Stimulated activated CD8-positive, alpha-beta memory T cell treated with anti-CD3 and anti-CD28 coated beads, Interleukin-7, amount 100 ng/mL, for 48 hours (primary cell): ENCODE measurements at places on chromosomes 4 and X.

GRCh38 chr4:90375081-90375480 lies 247.9 kb downstream of the CCSER1 start:
- DNase-seq: no peak

- no peak for DNase-seq
These were observed 27.6 kb downstream of the ANXA5 start for GRCh38 chr4:121669163-121669550.

DNA sequence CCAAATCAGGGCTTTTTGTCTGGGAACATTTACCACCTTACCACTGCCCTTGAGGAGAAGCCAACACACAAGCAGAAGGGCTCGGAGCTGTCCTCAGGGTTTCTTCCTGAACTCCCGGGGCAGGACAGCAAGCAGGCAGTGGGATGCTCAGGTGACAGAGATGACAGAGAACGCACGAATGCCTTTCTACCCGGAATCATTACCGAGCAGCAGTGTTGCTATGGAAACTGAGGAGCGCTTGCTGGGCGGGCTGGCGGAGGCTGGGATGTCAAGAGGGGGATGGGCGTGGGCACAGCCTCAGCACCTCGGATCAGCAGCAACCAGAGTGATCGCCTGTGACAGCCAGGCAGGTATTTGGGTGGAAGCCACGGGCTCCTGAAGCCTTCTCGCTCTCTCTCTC lies 17.8 kb downstream of the SSR4 start:
- DNase-seq: no peak

- DNase-seq: no peak
These were observed 391.9 kb downstream of the KCTD8 start for GRCh38 chr4:44056721-44057151.

GRCh38 chrX:101206471-101206870 lies 13.1 kb upstream of the DRP2 start:
- no peak for DNase-seq

- DNase-seq: no peak
These were observed 86.1 kb downstream of the FRYL start for GRCh38 chr4:48693856-48694574.

DNA sequence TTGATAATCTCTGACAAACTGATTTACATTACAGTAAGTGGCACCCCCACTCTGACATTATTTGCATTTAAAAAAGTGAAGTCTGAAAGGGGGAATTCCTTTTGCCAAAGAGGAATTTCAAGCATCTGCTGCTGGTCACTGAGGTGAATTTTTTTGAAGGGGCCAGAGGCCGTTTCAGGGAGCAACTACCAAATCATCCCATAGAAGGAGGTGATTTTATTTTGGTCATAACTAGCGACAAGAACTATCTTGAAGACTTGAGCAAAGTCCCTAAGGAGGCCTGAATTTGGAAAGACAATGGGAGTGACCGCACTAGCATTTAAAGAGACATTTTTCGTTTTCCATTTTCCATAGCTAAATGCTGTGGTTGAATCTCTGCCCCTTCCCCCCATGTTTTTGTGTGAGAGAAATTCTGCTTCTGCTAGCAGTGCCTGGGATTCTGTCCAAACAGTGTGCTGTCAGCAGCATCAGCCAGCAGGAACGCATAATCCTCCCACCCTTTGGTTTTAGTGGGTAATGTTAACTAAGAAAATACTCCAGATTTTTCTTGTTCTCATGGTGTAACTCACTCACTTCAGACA lies 110.1 kb upstream of the MED14 start:
- DNase-seq: no peak

DNA sequence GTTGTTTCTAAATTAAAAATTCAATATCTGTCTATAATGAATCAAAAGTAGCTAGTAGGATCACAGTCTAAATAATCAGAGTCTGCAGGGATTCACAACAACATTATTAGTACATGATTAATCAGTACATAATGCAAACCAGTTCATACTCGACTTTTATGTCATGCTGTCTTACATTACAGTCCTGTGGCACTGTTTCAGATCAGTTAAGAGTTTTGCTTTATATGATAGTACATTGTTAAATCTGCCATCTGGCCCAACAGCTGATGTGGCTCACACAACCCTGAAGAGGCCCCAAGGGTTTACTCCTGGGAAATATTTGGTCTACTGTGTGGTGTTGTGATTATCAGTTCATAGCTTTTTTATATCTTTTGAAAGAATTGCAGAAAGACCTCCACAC lies 247.1 kb upstream of the ETNPPL start:
- no peak for DNase-seq
